ENCODE measurements at places on chromosomes 2 and 18.
A peak's percentile ranks its signal among the peaks of the same experiment; 100 is the strongest.

DNA sequence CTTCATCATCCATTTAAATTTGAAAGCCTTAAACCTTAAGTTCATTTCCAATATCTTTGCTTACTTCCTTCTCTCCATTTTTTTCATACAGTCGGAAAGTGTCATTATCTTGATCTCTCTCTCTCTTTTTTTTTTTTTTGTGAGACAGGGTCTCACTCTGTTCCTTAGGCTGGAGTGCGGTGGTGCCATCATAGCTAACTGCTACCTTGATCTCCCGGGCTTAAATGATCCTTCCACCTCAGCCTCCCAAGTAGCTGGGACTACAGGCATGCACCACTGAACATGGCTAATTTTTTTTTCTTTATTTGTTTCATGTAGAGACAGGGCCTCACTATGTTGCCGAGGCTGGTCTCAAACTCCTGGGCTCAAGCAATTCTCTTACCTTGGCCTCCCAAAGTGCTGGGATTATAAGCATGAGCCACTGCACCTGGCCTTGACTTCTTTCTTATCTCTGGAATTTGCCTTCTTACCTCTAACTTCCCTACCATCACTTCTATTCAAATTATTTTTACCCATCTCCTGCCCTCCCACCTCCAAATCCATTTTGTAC, 222.2 kb downstream of the MYCN start:
- DNase-seq, result no peak

GRCh38 chr2:161077367-161078210, 82.6 kb upstream of the TANK start:
- DNase-seq, result no peak

GRCh38 chr2:19138264-19138825, 220.1 kb downstream of the OSR1 start:
- DNase-seq, result no peak

DNA sequence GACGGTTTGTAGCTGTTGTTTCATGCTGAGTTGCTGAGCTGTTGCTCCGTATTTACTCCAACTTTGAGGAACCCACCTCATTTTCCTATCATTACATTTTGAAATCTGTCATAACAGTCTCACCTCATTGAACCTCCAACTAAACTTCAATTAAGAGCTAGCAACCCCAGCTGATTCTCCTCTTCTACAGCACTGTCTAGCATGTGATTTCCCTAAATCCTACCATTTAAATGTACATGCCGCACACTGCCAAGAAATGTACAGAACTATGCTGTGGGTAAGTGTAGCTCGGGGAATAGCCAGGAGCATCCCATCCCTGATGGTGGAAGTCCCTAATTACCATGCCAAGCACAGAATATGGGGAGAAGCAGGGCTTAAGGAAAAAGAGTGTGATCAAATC, 299.9 kb downstream of the AFF3 start:
- no peak for DNase-seq

DNA sequence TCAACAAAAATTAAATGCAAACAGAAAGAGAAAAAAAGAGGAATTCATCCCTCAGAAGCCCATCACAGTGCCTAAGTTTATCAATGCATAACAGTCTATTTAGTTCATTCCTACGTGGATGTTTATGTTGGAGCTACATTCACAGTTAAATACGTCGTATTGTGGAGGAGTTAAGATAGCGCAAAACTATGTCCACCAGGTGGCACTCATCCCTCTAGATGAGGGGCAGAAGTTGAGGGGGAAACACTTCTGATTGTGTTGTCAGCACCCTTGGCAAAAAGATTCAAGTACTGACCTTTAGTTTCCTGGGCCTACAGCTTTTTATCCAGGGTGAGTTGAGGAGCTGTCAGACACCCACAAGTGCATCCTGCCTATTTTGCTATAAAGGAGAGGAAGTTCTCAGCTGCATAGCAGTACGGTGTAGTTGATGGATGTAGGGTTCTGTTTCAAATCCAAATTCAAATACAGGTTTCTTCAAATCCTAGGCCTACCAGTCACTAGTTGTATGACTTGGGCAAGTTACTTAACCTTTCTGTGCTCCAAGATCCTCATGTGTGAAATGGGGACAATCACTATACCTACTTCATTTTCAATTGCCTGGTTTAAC, 26.8 kb upstream of the MYO1B start:
- no peak for DNase-seq

DNA sequence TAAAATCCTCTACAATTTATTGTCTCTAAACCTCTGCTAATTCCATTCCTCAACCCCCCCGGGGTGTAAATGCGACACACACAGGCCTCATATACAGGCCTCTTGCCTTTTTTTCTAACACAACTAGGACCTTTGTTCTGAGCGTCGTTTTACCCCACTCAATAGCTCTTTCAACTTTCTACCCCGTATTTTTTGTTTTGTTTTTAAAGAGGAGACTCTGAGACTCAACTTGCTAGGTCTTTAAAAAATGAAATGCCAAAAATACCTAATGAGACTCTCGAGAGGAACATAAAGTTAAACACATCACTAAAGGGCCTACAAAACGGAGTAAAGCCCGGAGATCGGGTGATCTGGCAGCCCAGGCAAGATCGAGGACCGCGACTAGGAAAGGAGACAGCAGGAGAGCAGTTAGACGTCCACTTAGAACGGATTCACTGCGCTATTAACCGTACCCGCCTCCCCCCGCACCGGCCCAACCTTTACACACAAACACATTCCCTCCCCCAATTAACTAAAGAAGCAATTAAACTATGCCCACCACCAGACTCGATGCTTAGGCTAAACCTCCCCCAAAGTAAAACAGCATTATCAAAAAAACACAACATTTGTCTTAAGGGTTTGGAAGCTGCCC, 1.7 kb downstream of the TRIP12 start:
- DNase-seq, result no peak

- no peak for DNase-seq
These were observed 42.1 kb downstream of the DDX18 start for GRCh38 chr2:117856415-117857210.

DNA sequence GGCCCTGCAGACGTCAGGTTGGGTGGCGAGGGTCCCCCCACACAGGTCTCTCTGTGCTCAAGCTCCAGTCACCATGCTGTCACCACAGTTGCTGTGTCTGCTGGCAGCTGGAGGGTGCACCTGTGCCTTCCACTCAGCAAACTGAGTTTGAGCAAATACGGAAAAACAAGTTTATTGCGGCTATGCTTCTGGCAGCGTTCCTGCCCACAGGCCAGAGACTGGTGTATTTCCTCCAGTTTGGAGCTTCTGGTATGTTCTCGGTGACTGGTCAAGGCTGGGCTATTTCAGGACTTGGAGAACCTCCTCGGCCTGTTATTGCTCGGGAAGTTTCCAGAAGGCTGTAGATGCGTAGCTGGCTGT, 132.6 kb downstream of the SEPTIN10 start:
- no peak for DNase-seq

- no peak for DNase-seq
These were observed 40.0 kb downstream of the TXNL1 start for GRCh38 chr18:56598422-56598821.

- no peak for DNase-seq
These were observed 63.6 kb upstream of the CAVIN2 start for GRCh38 chr2:191910518-191910917.

GRCh38 chr2:204984518-204984917, 439.2 kb downstream of the PARD3B start:
- no peak for DNase-seq

GRCh38 chr2:213065583-213066442, 85.6 kb downstream of the IKZF2 start:
- DNase-seq, result no peak

GRCh38 chr2:8540552-8541055, 141.3 kb upstream of the ID2 start:
- DNase-seq, result peak; percentile 59

DNA sequence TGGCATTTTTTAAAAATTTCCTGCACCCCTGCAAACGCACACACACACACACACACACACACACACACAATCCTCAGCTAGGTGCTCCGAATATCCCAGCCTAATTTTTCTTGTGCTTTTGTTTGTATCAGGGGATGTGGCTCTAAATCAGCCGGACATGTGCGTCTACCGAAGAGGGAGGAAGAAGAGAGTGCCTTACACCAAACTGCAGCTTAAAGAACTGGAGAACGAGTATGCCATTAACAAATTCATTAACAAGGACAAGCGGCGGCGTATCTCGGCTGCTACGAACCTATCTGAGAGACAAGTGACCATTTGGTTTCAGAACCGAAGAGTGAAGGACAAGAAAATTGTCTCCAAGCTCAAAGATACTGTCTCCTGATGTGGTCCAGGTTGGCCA, 1.8 kb downstream of the HOXD13 start:
- DNase-seq, result no peak

DNA sequence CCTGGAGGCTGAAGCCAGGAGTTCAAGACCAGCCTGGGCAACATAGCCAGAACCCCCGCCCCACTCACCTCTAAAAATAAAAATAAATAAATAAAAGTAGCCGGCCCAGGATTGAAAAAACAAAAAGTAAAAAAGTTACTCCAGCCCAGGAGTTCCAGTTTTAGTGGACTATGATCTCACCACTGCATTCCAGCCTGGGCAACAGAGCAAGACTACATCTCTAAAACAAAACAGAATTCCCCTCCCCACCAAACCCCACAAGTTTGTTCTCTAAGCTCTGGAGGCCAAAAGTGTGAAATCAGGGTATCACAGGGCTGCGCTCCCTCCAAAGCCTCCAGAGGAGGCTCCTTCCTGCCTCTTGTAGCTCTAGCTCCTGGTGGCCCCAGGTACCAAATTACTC, 1.7 kb downstream of the D2HGDH start:
- DNase-seq, result no peak

GRCh38 chr2:158788951-158789350, 6.2 kb upstream of the DAPL1 start:
- DNase-seq, result no peak

DNA sequence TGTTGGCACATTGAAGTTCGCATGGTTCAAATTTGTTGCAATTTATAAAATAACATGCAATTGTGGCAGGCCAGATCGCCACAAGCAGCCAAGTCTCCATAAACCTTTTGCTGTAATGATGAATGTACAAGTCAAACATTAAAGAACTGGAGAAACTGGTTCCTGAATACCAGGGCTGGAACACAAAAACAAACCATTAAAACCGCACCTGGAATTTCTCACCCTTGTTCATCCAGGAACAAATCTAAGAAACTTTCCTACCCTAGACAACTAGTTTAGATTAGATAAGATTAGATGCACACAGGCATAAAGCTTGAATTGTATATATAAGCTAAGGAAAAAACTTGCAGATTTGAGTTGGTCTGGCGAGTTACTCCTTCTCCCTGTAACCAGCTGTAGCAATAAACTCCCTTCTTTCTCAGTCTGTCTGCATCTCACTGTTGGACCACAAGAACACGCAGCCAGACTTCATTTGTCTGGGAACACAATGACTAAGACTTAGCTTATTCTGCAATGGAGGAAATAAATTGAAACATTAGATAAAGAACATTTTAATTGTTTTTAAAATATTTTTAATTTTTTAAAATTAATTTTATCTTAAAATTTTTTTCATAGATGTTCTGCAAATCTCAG, 1835.5 kb upstream of the LRRTM1 start:
- DNase-seq, result no peak

GRCh38 chr18:58887613-58887963, 22.9 kb downstream of the ZNF532 start:
- DNase-seq, result no peak

GRCh38 chr2:16767789-16768476, 102.3 kb upstream of the CYRIA start:
- no peak for DNase-seq

GRCh38 chr2:83103613-83104012, 1355.5 kb downstream of the SUCLG1 start:
- DNase-seq, result no peak

- no peak for DNase-seq
These were observed 2.8 kb downstream of the PREPL start for GRCh38 chr2:44358503-44358902.

DNA sequence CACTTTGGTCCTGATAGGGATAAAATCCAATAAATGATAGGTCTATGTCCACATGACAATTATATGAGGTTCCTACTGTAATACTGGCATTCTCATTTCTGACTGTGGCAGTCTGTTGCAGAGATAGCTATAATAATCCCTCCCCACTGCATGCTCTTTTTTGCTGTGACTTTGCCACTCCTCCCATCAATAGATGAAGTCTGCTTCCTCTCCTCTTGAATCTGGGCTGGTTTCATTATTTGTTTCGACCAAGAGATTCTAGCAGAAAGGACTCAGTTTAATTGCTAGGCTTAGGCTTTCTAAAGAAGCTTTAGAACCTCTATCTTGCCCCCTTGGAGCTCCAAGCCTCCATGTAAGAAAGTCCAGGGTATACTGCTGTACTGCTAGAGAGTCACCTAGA, 23.3 kb upstream of the CREB1 start:
- no peak for DNase-seq

DNA sequence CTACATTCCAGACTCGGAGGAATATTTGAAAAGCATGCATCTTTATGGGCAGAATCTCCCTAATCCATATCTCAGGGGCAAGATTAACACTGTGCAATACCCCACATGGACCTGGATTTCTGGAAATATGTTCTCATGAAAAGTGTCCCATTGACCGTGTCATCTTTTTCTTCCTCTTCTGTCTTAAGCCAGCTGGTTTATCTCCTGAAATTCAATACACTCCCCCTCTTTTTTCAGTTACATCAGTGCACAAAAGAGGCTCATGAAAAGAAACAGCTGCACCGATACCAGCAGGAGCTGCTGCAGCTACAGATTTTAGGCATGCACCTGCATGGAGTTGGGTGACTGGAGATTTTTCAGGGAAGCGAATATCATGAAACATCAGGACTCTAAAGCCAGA, 117.2 kb downstream of the SLC4A3 start:
- no peak for DNase-seq

GRCh38 chr2:216059233-216059834, 22.3 kb downstream of the PECR start:
- no peak for DNase-seq

DNA sequence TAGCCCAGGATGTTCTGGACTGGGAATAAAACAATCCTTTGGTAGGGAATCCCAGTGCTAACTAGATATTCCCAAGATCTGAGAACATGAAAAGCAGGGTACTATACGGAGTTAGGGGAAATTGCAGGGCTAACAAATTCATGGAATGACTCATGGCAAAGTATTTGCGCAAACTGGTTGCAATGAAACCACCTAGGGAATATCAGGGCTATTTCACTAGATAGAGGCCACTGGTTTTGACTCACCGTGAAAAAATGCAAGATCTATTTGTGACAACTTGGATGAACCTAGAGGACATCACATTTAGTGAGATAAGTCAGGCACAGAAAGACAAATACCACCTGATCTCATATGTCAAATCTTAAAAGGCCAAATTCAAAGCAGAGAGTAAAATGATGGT, 233.3 kb downstream of the MBD2 start:
- DNase-seq, result no peak

- peak; percentile 83 for DNase-seq
These were observed 26.4 kb downstream of the RTP5 start for GRCh38 chr2:241895712-241896641.

- no peak for DNase-seq
These were observed 53.1 kb downstream of the INO80C start for GRCh38 chr18:35444636-35445035.

- DNase-seq, result no peak
These were observed 18.8 kb upstream of the MREG start for GRCh38 chr2:216031960-216032689.

- no peak for DNase-seq
These were observed 46.4 kb downstream of the UXS1 start for GRCh38 chr2:106147665-106148064.

GRCh38 chr2:79139423-79139822, 19.1 kb downstream of the REG1A start:
- DNase-seq, result no peak

GRCh38 chr18:12737243-12737902, 34.5 kb downstream of the PSMG2 start:
- DNase-seq, result no peak

- DNase-seq, result no peak
These were observed 59.6 kb downstream of the CSRNP3 start for GRCh38 chr2:165529130-165529529.
